ENCODE measurements at places on chromosomes 12 and 14.

- no peak for DNase-seq
These were observed 12.5 kb downstream of the EGLN3 start for GRCh38 chr14:33938131-33938949.

GRCh38 chr12:72523754-72524153 is 251.6 kb downstream of the TRHDE start:
- no peak for DNase-seq

GRCh38 chr14:71194251-71194650 is 287.0 kb downstream of the PCNX1 start:
- no peak for DNase-seq

DNA sequence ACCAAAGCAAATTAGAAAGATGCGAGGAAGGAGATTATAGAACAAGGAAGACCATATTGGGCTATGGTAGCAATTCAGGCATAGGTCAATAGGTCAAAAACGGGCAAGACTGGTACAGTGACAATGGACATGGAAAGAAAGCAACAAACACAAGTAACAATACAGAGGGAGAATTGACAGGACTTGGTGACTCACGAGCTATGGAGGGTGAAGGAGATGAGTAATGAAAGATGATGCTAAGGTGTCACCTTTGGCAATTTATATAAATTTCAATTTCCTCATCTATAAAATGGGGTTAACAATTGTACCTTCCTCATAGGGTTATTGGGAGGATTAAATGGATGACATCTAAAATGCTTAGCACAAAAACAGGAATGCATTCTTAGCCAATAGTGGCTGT is 15.1 kb upstream of the DUSP16 start:
- no peak for DNase-seq

DNA sequence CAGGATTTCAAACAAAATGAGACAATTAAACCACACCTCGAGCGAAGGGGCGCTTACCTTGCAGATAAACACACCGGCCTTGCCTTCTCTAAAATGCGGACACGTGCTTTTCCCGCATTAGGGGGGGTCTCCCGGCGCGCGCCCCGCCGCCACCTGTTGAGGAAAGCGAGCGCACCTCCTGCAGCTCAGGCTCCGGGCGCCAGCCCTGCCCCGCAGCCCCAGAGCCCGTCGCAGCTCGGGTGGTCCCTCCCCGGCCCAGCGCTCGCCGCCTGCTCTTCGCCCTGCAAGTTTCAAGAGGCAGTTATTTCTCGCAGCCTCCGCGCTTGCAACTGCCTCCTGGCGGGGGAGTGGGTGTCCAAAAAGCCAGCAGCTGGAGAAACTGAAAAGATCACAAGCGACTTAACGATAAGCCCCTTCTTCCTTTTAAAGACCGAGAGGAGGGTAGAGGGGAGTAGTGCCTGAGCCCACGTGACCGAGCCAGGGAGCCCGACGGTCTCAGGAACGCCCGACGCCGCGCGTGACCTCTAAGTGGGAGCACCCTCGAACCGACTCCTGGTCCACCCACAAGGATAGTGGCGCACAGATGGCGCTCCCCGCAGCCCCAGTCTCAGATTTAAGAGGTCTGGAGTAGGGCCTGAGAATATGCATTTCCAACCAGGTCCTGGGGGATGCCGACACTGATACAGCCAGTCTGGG is at the start of gene ESR2:
Gene ESR2, minus strand, starts transcription at position 396 of the 696 bp plus-strand sequence. CDS start 11,386 bp downstream, outside the sequence.
- DNase-seq: no peak

GRCh38 chr14:84340938-84341337 is 1189.0 kb upstream of the FLRT2 start:
- no peak for DNase-seq

DNA sequence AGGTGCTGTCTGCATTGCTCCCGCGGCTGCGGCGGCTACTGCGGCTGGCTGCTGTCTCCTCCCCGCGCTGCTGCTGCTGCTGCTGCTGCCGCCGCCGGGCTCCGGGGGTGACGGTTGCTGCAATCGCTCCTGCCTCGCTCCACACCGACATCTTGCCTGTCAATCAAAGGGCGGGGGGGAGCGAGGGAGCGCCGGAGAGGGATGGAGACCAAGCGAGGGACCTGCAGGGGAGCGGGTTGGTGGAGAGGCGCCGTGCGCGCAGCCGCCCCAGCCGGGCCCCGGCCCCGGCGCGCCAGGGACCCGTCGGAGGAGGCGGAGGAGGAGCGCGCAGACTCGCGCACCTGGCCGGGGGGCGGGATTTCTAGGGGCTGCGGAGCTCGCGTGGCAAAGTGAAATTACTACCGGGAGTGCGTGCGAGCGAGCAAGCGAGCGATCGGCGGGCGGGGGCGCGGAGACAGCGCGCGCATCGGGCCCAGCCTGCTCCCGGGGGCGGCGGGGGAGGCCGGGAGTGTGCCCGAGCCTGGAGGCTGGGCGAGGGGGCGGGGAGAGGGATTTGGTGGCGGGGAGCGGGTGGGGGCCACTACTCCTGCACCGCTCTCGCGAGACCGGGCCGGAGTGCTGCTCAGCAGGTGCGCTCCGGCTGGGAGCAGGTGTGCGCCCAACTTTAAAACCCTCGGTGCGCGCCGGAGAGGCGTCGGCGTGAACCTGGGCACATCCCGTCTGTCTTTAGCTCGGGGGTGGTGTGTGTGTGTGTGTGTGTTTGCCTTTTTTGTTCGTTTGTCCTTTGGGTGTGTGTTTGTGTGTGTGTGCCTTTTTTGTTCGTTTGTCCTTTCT is at the start of gene KSR2:
Gene KSR2, minus strand, starts transcription at position 165 of the 834 bp plus-strand sequence. CDS start 735 bp downstream, outside the sequence.
- DNase-seq: no peak

- DNase-seq: no peak
These were observed 1.1 kb downstream of the TOGARAM1 start for GRCh38 chr14:44963044-44963528.

DNA sequence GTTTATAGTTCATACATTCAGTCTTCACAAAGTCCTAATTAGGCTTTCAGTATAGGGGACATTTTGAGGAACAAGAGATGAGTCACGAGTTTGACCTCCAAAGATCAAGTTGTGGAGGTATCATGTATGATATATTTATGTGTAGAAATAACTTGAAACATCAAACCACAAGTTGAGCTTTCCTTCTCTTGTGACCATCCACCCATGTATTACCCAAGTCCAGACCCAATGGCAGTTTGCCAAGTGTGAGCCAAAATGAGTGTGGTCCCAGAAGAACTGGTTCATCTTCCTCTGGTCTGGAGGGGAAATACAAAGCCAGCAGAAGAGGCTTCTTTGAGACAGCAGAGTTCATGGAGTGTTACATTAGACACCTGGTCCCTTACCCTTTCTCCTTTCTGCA is 104.9 kb downstream of the ATP23 start:
- no peak for DNase-seq

GRCh38 chr14:91931478-91932088 is 15.9 kb downstream of the FBLN5 start:
- DNase-seq: no peak

GRCh38 chr14:91315844-91316267 is 71.4 kb upstream of the GPR68 start:
- DNase-seq: peak; percentile 61

Measured in activated naive CD8-positive, alpha-beta T cell treated with anti-CD3 and anti-CD28 coated beads, Interleukin-2, amount 50 U/mL, for 16 hours (primary cell).